Glomerular endothelial cell (primary cell): ENCODE measurements at places on chromosomes 6 and 20. TPM values are rescaled to one million over a fixed set of nuclear protein-coding genes. Genes with fewer than 3 reads are reported as not detected.

Gene HDGFL1
- not detected in 2 replicates for total RNA-seq

Gene ADGRB3
- total RNA-seq, result under 0.01 TPM in 1 of 2 replicates, not detected in the other

Gene LY6G6F
- total RNA-seq, result not detected in 2 replicates

Gene GGTLC1
- total RNA-seq, result not detected in 2 replicates

Gene MGME1
- total RNA-seq, result 16.6 and 18.6 TPM in 2 replicates

Gene ELOVL2
- total RNA-seq, result not detected in 2 replicates

Gene MAFB
- 2.3 and 3.0 TPM in 2 replicates for total RNA-seq

Gene PPT2
- 18.0 and 54.3 TPM in 2 replicates for total RNA-seq

Gene VSX1
- total RNA-seq, result not detected in 2 replicates

DNA sequence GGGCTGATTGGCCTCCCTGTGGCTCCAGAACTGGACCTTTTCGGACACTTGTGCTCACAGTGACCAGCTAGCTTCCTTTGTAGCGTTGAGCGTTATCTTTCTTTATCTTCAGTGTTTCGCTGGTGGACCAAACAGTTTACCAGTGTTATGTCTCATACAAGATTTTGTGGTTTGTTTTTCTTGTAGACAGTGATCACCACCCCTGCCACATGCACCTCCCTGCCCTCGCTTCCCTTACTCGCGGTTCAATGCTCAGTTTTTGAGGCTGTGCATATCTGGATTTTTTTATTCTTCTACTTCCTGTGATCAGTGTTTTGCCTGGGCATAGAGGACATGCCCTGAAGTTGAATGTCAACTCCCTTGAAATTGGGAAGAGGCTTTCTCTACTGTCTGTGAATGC lies 16.4 kb downstream of the MYT1 start:
- no peak for DNase-seq

- DNase-seq, result no peak
These were observed 141.9 kb upstream of the EXOC2 start for GRCh38 chr6:834866-835265.

DNA sequence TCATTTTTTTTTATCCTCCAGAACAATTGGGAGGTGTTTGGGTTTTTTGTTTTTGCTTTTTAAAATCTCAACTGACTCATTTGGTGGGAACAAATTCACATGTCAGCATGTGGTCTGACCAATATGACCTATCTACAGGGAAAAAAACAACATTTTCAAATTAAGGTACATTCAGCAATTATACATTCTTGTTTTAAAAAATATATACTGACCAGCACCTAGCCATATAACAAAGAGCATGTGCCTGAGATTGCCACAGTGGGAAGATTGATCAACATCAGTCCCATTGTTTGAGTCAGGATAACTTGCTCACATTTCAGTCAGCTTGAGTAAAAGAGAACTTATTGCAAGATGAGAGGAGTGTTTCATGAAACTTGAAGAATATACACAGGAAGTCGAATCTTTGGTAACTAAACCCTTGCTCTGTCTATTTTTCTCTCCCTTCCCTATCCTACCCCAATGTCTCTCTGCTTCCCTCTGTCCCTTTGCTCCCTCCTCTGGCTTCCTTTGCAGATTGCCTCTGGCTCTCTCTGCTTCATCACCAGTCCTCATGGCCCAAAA lies 163.2 kb upstream of the TAB2 start:
- no peak for DNase-seq

- no peak for DNase-seq
These were observed 91.9 kb downstream of the PDE10A start for GRCh38 chr6:165571068-165571682.

DNA sequence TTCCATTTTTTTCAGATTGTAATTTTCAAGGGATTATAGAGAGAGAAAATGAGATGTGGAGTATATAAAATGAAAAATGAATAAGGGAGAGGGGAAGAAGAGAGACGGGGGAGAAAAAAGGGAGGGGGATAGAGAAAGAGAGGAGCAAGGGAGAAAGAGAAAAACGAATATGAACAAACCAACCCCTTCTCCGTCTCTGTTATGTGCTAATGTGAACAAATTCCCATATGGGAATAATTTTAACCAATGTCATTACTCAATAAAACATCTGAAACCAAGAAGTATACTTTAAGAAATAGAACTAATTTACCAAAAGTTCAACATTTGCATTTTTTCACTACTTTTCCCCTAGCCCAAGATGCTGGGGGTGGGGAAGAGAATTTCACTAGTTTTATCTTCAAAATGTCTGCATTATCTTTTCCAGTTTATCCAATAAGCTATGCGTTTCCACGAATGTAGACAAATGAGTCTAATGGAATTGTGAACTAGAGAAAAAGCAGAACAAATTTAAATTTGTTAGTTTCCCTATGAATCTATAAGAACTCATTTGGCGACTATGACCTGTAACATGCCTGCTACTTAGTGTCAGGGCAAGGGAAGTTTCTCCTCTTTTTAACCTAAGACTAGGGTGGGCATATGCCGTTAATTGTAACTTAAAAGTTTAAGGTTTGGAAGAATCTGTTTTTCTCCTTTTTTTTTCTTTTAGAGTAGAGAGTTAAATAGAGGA lies 286.3 kb downstream of the BTBD9 start:
- DNase-seq, result no peak

DNA sequence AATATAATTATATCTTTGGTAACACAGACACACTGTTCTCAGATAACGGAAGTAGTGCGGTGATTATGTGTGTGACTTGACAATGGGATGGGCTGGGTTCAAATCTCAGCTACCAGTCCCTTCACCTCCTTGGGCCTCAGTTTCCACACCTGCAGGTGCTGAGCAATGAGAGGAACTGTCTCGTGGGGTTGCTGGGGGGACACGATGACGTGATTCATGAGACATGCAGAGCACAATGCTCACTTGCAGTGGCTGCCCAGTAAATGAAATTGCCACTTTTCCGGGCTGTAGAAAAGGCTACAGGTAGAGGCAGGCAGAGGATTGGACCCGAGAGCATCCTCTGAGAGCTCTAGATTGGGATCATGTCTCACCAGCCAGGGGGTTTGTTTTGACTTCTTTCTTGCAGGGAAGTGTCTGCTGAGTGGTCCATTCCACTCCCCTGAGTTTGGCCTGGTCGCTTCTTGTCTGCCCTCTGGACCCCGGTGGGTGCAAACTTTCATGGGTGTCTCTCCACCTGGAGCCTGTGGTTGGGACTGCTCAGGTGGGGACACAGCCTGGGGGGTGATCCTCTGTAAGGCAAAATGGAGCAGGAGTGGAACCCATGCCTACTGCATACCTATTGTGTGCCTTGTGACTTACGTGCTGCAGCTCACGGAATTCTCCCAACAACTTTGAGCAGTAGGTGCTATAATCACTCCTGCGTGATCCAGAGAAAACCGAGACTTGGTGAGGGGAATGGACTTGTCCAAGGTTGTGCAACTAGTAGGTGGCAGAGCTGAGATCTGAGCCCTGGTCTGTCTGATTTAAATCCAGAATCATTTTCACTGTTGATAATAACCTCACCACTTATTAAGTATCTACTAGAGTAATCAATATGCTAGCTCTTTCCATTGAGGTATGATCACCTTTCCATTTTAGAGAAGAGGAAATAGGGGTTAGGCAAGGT lies 147.2 kb downstream of the CEBPB start:
- no peak for DNase-seq

DNA sequence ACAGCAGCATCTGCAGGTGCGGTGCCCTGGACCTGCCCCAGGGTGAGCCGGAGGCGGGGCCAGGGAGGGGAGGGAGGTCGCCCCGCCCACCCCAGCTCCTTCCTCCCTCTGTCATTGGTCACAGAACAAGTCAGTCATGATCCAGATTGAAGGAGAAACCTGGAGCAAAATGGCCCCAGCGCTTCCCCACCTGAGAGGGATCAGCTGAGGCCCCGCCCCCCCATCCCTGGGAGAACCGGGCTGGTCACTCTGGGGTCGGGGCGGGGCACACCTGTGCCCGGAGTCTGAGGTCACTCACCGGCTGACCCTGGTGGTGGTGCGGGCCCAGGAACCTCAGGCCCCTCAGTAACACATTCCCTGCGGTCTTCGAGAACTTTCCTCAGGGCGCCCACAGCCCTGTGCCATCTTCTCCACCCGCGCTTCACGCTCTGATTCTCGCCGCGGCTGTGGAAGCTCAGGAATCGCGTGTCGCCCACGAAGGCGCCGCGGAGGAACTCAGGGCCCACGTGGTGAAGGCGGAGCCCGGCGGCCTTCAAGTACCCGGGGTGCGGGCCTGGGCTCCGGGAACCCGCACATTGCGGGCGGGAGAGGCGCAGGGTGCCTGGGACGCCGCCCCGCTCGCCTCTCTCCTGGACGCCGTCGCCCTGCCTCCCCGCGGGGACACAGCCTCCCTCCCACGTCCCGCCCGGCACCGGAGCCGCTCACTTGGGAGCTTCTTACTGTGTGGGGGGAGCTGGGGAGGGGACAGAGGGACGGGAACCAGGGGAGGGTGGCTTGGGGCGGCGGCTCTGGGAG lies 36.4 kb upstream of the HLA-C start:
- no peak for DNase-seq

GRCh38 chr6:135419162-135419561 lies 78.4 kb downstream of the AHI1 start:
- DNase-seq, result no peak

GRCh38 chr20:8722277-8722928 lies 346.5 kb upstream of the PLCB4 start:
- peak; percentile 69 for DNase-seq

DNA sequence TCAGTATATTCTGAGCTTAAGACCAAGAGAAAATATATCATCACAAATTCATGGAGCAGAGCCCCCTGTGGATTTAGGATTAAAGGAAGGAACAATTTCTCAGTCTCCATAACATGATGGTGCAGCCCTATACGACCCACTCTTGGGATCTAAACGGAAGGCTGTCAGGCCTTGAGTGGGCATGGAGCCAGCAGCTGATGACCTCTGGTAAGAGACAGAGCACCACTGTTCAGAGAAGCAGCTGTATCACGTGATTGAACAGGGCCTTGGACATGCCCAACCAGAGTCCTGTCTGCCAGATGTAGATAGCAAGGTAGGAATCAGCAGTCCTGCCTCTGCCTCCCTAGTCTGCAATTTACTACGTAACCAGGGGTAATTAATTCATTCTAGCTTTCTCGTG lies 259.4 kb upstream of the POU3F2 start:
- no peak for DNase-seq

- no peak for DNase-seq
These were observed 599.4 kb upstream of the CITED2 start for GRCh38 chr6:139973669-139974344.

DNA sequence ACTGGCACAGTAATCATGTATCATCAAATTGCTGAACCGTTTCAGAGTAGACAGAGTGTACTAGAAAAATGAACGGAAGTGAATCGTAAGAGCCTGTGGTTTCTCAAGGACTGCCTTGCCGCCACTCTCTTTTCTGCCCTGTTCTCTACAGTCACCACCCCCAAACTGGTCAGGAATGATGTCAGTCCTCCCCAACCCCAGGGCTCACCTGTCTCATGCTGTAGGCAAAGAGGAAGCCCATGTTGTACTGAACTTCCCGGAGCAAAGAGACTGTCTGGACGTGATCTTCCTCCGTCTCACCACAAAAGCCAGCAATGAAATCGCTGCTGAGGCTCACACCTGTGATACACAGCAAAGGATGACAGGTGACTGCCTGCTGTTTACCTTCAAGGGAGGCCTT lies 31.0 kb downstream of the CDK5RAP1 start:
- DNase-seq, result no peak

DNA sequence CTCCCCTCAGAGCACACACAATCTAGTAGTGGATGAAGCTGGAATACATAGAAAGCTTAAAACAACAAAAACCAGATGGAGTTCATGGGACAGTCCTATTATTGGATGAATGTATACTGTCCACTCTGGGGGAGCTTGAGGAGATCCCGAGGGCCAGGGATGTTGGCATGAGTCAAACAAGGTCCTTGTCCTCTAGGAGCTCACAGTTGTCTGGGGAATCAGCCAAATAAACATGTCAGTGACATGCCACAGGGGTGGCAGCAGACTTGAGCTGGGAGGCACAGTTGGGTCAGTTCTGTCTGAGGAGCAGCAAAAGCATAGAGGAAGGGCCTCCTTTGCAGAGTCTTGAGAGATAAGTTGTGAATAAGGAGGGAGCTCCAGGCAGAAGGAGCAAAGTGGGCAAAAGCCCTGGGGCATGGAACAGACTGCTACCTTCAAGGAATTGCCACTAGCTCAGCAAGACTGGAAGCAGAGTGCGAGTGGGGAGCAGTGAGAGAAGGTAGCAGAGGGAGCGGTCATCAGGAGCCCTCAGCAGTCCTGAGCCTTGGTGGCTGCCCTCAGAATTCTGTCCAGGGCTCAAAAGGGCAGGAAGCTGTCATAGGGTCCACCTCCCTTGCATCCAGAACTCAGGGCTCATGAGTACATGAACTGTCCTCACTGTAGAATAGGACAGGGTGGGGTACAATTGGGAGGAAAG lies 22.1 kb downstream of the L3MBTL1 start:
- no peak for DNase-seq

DNA sequence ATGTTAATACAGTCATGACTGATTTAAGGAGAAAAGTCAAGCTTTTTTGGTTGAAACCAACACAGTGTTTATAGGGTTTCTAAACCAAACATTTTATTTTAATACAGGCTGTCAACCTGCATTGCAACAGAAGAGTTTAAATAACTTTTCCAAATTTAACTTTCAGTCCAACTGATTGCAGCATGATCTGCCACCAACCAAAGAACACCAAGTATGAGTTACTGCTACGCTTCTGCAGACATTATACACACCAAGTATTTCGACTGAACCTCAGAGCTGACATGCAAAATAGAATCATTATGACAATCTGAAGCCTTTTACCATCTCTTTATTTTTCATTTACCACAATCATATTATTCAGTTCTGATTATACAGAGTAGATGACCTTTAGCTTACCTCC lies 151.2 kb upstream of the DST start:
- no peak for DNase-seq

DNA sequence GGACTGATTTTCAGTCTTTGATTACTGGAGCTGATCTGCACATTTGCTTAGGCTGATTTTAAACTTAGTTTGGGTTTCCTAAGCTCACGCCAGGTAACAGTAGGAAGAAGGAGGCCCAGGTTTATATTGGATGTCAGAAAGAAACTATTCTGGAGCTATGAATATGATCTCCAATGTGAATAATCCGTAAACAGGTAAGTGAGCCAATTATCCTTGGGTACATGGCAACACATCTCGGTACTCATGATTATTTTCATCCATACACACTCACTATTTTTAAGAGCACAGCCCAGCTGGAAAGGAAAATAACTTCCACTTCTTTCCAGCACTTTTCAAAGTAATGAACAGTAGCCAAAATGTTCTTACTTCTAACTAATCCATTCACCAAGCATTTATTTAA lies 7.0 kb downstream of the ATXN1 start:
- no peak for DNase-seq

DNA sequence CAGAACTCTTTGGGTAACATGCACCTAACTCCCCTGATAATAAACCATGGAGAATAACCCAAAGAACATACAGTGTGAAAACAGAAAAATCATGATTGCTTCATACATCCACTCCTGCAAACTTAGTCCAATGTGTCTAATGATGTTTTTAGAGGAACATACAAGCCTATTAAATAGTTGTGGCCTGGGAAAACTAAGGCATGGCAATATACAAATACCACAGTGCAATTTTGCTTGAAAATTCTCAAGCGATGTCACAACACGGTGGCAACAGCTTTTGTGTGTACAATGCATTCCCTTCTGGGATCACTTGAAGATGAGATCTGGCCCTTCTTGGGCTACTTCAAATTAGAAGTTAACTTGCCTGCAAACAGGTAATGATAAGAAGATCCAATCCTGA lies 16.7 kb downstream of the MAP3K5 start:
- no peak for DNase-seq

- no peak for DNase-seq
These were observed 22.9 kb upstream of the CD83 start for GRCh38 chr6:14094721-14095120.
